GM12878 (cell line): ENCODE measurements at places on chromosomes 1 and 21. TPM values are rescaled to one million over a fixed set of nuclear protein-coding genes. Genes with fewer than 3 reads are reported as not detected.

Gene HRNR
- total RNA-seq, result not detected in 2 replicates

Gene DIO1
- total RNA-seq, result not detected in 2 replicates

Gene PHACTR4
- 25.4 and 28.7 TPM in 2 replicates for total RNA-seq

Gene C1orf116
- 0.03 and 0.08 TPM in 2 replicates for total RNA-seq

Gene PIGV
- 10.4 and 10.7 TPM in 2 replicates for total RNA-seq

Gene VANGL1
- 10.6 and 12.4 TPM in 2 replicates for total RNA-seq

Gene ADCY10
- total RNA-seq, result not detected in 2 replicates

Gene GTF2B
- 27.9 and 28.9 TPM in 2 replicates for total RNA-seq
